ENCODE measurements at places on chromosomes 2 and 18.

GRCh38 chr2:42140496-42140895 is 28.7 kb upstream of the EML4 start:
- no peak for DNase-seq

DNA sequence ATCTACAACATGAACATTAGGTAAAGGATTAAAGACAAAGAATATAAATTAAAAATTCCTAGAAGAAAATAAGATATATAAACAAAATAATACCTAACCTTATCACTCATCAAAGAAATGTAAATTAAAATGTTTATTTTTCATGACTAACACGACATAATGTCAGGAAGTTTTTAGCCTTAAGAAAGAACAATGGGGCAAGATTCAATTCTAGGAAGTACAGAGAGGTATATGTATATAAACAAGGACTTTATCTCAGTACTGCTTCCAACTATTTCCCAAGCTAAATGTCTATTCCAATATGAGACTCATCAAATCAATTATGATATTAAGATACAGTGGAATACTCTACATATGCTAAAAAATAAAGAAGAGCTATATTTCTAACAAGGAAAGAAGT is 44.1 kb downstream of the TTC21B start:
- no peak for DNase-seq

GRCh38 chr2:188852772-188853171 is 121.4 kb upstream of the COL3A1 start:
- no peak for DNase-seq

DNA sequence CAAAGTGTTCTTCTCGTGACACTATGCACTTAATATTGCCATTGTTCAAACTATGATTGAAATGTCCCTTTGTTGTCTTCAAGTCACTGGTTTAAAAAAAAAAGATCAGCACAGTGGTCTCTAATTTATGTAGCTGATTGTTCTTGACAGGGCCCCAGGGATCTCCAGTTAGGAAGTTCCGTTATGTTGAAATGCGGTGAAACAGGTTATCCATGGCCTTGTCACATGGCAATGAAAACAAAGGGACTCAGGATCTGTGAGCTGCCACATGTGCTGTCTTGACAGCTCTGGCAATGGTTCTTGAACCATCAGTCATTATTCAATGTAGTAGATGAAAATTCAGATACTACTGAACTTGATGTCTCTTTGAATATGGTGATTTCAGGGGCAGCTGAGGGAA is 147.4 kb downstream of the SETBP1 start:
- DNase-seq = no peak

- no peak for DNase-seq
These were observed 72.8 kb upstream of the EML6 start for GRCh38 chr2:54650612-54651011.

GRCh38 chr2:143436951-143437350 is 307.7 kb downstream of the ARHGAP15 start:
- no peak for DNase-seq

DNA sequence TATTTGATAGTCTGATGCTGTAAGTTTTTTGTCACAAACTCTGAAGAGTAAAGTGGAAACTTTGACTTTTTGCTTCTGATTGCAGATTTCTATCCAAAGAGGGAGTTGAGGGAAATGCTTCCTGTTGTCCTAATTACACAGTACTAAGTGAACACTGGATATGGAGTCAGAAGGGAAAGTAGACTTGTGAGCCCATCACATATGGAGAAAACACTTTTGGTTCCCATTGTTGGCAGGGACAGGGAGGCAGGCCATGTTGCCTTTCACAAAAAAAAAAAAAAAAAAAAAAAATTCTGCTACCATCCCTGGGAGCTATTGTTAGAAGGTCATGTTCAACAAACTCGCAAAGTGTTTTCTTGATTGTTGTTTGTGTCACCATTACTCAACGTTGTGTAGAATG is 144.3 kb downstream of the RPIA start:
- no peak for DNase-seq

DNA sequence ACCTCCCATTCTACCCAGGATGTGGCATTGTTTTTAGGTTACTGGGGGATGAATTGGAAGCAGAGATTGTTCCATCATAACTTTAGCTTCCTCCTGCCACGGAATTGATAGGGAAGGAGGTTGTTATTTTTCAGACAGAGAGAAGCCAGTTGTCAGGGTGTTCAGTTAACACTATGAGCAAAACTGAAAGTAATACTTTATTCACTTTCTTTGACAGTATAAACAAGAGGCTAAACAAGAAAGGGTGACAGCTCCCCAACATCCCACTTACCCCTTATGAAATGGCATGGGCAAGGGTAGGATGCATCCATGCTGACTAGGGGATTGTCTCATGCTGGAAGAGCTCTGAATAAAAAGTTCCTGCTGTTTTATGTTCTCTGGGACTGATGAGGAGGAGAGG is 36.4 kb upstream of the GAREM1 start:
- no peak for DNase-seq

DNA sequence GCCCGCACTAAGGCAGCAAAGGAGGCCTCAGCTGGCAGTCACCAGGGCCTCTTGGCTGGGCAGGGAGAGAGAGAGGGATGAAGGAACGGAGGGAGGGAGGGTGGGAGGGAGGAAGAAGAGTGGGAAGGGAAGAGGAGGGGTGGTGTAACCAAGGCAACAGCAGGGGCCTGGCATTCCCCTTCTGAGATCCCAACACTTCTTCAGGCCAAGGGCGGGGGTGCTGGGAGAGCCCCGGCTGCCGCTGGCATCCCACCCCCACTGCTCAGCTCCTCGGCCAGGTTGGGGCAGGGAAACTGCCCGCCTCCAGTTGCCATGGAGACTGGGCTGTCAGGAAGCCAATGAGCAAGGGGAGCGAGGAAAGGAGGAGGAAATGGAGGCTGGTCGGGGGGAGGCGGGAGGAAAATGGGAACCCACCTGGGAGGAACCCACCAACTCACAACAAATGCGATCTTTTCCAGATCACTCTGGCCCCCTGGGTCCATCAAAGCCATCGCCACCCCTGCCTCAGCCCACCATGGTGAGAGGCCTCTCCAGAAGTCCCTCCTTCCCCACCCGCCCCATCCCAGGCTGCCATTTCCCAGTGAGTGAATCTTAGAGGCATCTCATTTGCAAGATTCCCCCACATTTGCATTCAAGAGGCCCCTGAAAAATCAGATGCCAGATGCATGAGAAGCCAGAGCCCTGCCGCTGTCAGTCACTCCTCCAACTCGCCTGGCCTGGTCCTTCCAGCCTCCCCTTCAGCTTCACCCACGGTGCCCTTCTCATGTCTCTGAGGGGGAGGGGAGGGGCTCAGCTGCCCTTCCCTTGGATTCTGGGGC is 12.4 kb downstream of the SH2D6 start:
- DNase-seq = no peak

DNA sequence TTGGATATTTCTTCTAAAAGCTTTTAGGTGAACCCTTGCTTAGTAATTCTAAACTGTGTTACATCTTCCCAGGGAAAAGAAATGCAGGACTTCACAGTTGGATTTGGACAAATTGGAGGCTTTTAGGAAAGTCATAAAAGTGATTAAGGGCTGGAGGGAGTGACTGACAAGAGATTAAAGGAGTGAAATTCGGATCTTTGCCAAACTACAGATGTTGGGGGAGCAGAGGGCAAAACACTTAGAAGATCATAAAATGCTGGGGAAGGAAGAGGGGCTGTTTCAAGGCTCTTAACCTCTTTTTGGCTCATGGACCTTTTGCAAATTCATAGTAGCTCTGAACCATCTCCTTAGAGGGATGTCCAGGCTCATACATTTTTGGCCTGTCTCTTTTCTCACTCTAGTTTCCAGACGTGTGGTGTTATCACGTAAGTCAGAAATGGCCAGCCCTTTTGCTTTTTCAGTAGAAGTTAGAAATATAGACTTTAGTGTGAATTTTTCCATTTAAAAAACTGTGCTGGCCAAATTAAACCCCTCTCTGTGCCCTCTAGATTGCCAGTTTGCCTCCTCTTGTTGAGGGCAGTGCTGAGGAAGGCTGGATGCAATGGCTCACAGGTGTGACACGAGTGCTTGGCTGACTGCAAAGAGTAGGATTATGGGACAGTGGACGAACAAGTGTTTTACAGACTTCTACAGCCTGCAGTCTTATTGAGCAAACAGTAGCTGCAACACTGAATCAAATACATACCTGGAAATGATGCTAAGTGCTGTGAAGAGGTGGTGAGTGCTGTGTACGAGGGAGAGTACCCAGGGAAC is 109.9 kb downstream of the LYPD6B start:
- DNase-seq = no peak

GRCh38 chr2:1714291-1715064 is 29.8 kb downstream of the PXDN start:
- DNase-seq = no peak

- DNase-seq = no peak
These were observed 1267.8 kb downstream of the SUCLG1 start for GRCh38 chr2:83191316-83191715.

GRCh38 chr2:183079139-183079775 is 710 bp downstream of the DUSP19 start:
- DNase-seq = no peak

DNA sequence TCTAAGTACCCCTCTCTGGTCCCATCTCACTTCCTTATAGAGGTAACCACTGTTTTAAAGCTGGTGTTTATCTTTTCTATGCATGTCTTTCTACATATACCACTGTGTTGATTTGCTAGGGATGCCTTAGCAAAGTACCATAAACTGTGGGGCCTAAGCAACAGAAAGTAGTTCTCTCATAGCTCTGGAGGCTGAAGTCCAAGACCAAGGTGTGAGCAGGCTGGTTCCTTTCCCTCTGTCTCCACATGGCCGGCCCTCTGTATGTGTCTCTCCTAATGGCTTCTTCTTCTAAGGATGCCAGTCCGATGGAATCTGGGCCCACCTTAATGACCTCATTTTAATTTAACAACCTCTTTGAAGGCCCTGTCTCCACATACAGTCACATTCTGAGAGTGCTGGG is 40.8 kb upstream of the ROCK2 start:
- DNase-seq = no peak

DNA sequence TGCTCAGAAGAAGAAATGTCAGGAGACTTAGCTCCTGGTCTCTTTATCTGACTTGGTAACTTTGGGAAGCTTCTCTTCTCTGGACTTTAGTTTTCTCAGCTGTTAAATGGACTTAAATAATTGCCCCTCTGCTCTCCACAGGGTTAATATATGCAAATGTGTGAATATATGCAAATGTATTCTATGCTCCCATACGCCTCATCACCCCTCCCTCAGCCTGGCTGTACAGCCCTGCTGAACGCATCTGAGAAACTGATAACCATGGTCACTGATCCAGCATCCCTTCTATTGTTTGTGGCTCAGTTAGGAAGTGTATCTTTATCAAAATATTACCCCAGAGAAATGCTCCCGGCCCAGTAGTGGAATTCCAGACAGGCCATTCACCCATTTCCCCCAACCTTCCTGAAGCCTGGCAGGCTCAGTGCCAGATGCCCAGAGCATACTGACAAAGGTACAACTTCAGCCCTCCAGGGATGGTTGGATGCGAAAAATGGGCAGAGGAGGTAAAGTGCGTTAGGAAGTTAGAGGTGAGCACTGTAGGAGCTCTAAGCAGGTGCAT is 103.4 kb downstream of the DYSF start:
- no peak for DNase-seq
